ENCODE measurements at places on chromosomes 7 and 10. TPM values are rescaled to one million over a fixed set of nuclear protein-coding genes. Genes with fewer than 3 reads are reported as not detected.

Gene PLXDC2
- 33.9 TPM for polyA plus RNA-seq

Gene GSTO2
- 27.9 TPM for polyA plus RNA-seq

Gene MUC12
- not detected for polyA plus RNA-seq

DNA sequence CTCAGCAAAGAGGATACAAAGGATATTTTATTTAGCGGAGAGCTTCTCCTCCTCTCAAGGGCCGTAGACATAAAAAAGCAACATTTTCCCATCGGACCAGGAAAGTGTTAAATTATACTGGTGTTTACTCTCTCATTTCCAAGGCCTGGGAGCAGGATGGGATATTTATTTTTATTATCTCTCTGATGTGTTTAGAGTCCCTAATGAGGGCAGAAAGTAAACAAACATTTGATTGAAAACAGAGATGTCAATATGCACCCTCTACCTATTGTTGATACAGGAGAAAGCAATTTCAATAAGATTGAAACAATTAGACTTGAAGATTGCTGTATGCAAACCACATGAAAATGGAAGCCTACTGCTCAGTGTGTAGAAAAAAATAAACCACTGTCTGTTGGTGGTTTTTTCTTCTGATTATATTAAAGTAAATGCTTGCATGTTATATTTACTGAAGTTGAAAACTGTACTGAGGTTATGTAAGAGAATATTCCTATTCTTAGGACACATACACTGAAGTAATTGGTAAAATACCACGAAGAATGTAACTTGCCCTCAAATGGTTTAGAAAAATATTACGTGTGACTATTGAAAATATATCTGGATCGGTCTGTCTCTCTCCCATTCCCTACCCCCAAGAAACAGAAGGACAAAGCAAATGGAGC is 59.3 kb downstream of the ATXN7L1 start:
- no peak for DNase-seq

- no peak for DNase-seq
These were observed 192.2 kb downstream of the ARHGAP21 start for GRCh38 chr10:24531439-24531838.

Gene FAM13C
- 7.2 TPM for polyA plus RNA-seq

GRCh38 chr10:113097036-113097435 is 147.0 kb downstream of the TCF7L2 start:
- DNase-seq, result no peak

Gene ICA1
- polyA plus RNA-seq, result 21.3 TPM

Gene MYO3A
- polyA plus RNA-seq, result 6.6 TPM

GRCh38 chr7:121101621-121102020 is 113.1 kb downstream of the CPED1 start:
- no peak for DNase-seq

- no peak for DNase-seq
These were observed 84.8 kb upstream of the COL13A1 start for GRCh38 chr10:69716711-69717560.

DNA sequence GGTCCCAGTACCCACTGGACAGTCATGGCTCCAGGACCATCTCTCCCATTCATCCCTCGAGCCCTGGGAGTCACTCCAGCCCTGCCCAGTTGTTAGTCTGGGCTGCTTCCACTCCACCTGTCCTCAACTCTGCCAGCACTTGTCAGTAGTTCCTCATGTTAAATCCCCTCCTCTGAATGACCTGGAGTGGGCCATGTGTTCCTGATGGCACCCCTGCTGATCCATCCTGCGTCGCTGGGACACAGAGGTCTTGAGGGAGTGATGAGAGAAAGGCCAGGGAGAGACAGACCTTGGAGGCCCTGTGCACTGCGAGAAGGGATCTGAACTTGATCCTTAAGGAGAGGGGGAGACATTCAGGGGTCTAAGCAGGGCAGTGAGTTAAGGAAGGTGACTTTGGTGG is 174.9 kb downstream of the GRID1 start:
- no peak for DNase-seq

DNA sequence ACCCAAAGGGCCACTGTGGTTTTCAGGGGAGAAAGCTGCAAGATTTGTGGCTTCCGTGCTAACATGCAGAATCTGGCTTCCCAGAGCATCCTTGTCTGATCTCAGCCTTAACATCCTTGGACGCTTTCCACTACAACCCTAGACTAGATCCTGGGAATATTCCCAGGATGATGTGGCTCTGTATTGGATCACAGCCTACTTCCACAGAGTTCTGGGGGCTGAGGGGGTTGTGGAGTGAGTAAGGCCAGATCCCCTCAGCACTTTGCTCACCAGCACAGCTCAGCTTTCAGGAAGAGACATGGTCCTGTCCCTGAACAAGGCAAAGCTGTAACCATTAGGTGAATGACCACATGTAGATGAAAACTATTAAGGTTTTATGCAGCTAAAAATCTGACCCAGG is 241.3 kb upstream of the MYO3A start:
- DNase-seq, result no peak

- DNase-seq, result no peak
These were observed 4.7 kb downstream of the MYL10 start for GRCh38 chr7:101624246-101625001.

Gene PTPN12
- 96.1 TPM for polyA plus RNA-seq

DNA sequence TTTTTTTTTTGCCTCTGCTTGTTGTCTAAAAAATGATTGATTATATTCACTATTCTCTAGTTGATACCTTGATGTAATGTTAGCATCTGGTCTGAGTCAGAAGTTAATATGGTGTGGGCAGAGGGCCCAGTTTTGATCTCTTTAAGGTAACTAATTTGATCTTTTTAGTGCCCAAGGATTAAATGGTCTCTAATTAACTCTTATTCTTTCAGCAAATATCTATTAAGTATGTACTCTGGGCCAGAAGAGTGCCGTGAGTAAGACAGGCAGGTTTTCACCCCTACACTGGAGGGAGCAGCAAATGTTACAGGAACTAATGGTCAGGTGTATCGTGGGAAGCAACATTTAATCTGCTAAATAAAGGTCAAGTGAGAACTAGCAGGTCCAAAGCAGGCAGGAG is 144.6 kb upstream of the COL1A2 start:
- DNase-seq, result no peak

DNA sequence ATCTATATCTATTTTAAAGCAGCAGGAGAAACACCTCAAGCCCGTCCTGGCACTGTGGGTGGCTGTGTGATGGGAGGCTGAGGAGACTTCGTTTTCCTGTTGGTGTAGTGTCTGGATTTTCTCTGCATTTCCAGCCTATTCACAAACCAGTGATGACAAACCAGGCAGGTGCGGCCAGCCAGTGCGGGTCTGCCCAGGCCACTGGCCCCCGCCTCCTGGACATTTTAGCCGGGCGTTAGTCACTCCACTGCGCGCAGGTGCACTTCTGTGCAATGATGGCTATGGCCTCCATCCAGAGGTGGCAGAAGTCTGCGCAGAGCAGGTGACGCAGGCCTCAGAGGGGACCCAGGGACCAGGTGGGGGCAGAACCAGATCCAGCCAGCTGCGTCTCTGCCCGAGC is 64.9 kb upstream of the PITRM1 start:
- DNase-seq, result no peak

Gene ZNF736
- 21.3 TPM for polyA plus RNA-seq

Gene PDK4
- polyA plus RNA-seq, result 17.9 TPM

- DNase-seq, result no peak
These were observed 19.1 kb downstream of the ABLIM1 start for GRCh38 chr10:114638821-114639625.

GRCh38 chr7:107815254-107815882 is 12.3 kb upstream of the SLC26A3 start:
- DNase-seq, result no peak

GRCh38 chr7:127536394-127536691 is 49.1 kb downstream of the GCC1 start:
- DNase-seq, result no peak

DNA sequence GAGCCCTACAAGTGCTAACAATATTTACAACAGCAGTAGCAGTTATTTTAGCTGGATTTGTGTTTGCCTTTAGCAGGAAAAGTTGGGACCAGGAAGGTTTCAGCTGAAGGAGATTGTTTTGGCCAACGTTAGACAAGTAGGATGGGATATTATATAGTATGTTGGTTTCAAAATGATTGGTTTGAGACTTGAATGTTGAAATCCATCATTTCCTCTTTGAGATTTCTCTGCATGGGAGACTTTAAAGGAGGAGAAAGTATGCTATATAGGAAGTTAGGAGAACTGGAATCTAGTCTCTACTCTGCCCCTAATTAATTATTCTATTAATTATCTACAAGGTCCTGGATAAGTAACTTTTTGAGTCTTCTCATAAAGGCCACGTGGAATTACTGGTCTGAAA is 263.8 kb downstream of the PTEN start:
- DNase-seq, result no peak

DNA sequence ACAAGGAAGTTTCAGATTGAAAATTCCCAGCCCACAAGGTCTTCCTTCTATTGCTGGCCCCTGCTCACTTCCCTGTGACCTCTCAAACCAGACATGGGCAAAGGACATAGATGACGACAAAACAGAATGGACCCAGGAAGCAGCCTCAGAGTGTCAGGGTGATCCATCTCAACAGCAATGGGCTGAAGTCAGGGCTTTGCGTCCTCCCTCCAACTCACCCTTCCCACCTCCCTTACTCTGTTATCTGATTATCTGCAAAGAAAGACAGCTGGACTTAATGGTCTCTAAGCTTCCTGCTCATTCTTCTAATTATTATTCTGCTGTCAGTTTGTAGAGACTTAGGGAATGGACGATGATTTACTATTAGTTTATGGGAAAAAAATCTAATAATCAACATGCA is 115.9 kb downstream of the PIP4K2A start:
- no peak for DNase-seq

DNA sequence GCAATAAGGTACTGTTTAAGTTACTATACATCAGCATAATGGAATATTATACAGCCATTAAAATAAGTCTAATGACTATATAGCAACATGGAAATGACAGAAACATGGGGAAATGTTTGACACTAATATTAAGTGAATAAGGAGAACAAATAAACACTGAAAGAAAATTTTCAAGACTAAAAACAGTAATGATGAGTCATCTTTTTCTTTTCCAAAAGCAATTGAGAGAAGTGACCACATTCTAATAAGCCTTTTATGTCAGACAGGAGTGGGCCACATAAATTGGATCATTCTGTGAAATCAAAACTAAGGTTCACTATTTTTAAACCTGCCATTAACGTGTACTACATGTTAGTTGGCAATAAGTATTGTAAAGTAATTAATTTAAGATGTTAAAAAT is 187.5 kb downstream of the AHR start:
- no peak for DNase-seq

DNA sequence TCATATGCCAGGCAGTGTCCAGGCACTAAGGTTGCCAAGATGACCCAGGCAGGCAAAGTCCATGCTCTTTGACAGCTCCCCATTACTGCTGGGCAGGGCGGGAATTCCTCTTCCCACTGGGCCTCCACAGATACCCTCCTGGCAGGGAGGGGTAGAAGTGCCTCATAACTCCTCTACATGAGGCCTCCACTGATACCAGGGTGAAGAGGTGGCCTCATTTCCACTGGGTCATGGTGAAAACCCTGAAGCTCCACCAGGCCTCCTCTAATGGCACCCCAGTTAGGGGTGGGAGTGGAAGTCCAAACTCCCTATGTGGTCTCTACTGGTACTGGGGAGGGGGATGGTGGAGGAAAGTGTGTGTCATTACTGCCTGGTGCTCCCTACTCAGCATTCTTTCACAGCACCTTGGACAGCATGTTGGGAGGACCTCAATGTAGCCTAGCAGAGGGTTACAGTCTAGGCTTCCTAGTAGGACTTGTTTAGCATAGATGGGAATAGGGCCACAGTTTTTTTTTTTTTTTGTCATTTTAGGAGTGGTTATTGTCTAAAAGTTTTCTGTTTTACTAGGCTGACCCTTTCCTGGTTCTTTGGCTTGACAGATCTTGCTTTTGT is 34.6 kb upstream of the GLCCI1 start:
- DNase-seq, result no peak

GRCh38 chr7:156948361-156948760 is 1.2 kb upstream of the NOM1 start:
- no peak for DNase-seq

GRCh38 chr7:154480817-154481216 is 428.6 kb downstream of the DPP6 start:
- no peak for DNase-seq

DNA sequence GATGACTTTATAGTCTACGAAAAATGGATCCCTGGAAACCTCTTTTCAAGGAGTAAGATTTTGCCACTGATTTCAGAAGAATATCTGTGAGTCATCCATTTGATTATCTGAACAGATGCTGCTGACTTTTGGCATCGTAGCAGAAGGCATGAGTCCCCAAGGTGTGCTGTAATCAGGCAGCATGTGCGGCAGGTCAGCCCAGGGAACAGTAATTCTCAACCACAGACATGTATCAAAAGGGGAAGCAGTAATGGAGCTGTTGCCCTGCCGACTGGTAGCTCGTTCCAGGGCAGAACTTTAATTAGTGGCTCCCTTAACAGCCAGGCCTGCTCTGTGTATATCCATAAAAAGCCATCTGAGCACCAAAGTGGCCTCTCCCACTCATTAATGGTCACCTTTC is 5.7 kb upstream of the VWC2 start:
- no peak for DNase-seq

- no peak for DNase-seq
These were observed 157.4 kb downstream of the FRMD4A start for GRCh38 chr10:14173391-14173705.

Gene SFTPA1
- polyA plus RNA-seq, result 0.14 TPM

Gene OPN1SW
- polyA plus RNA-seq, result 1.5 TPM

GRCh38 chr10:104711302-104711721 is 70.2 kb downstream of the SORCS3 start:
- no peak for DNase-seq

Gene NOS3
- polyA plus RNA-seq, result 9.3 TPM

GRCh38 chr7:108236681-108237415 is 106.7 kb upstream of the LAMB4 start:
- no peak for DNase-seq

- DNase-seq, result no peak
These were observed 520.1 kb downstream of the KCNMA1 start for GRCh38 chr10:77117501-77117900.

GRCh38 chr7:133355325-133355708 is 102.4 kb downstream of the EXOC4 start:
- DNase-seq, result peak; percentile 12

GRCh38 chr10:404991-405390 is 269.7 kb downstream of the ZMYND11 start:
- DNase-seq, result no peak

DNA sequence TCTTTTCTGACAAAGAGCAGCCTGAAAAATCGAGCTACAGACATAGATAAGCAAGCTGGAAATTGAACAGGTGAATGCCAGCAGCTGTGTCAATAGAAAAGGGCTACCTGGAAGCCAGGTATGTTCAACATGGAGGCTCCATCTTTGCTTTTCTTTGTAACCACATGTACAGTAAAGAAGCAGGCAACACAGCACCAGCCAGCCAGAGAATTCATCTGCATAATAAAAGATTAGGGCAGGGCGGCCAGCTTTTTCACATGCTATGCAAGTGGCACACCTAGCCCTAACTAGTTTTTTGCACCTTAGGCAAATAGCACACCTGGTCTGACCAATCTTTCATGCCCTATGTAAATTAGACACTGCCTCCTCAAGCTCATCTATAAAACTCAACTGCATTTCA is 25.7 kb downstream of the COG5 start:
- DNase-seq, result no peak

GRCh38 chr10:71622616-71623015 is 97.0 kb downstream of the C10orf105 start:
- DNase-seq, result no peak

- no peak for DNase-seq
These were observed 21.9 kb upstream of the VSIR start for GRCh38 chr10:71795248-71795647.

- DNase-seq, result no peak
These were observed 15.0 kb upstream of the STN1 start for GRCh38 chr10:103932971-103933370.

Measured in right renal pelvis (tissue), 4 donors.